ENCODE measurements at places on chromosomes 12 and 14.

- DNase-seq = no peak
These were observed 94.2 kb downstream of the EML1 start for GRCh38 chr14:99887407-99887806.

GRCh38 chr14:70753518-70753953, 55.8 kb downstream of the MAP3K9 start:
- no peak for DNase-seq

DNA sequence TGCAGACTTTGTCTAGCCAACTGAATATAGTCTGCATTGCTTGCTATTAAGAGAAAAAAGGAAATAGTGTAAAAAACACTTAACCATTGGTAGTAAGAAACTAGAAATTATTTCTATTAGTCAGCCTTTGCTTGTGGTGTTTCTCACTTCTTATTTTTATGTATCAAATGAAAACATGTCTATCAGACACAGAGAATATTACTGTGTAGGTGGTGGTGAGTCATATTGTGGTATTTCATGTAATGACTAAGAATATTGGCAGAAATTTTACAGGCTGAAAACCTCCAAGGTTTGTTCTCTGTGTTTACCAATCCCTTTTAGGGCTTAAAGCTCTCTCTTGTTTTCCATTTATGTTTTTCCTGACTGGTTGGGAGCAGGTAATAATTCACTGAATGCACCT, 87.2 kb downstream of the DAAM1 start:
- peak; percentile 95 for DNase-seq

DNA sequence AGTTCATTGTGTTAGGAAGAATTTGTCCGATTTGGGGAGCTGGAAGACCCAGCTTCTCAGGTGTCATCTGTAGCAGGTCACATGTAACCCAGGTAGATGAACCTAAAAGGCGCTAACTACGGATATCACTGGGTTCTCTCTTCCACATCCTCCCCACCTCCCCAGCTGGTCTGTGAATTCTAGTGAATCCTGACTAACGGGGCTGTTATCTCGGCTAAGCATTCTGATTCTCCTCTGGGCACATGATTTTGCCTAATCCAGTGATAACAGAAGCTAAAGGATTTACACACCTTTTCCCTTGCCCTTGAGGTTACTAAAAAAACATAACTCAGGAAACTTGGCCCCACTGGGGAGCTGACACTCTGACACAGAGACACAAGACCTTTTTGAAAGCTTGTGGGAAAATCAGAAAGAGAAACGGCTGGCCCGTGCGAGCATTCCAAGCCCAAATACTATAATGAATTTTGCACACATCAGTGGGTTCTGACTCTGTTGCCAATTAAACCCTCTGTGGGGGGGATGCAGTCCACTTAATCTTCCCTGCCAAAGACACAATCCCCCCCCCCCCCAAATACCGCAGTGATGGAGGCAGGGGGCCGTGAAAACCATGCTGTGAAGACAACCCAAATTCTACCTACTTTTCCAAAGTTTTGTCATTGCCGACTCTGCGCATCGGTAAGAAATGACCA, 81.0 kb upstream of the FZD10 start:
- no peak for DNase-seq

GRCh38 chr14:54047645-54048308, 91.2 kb upstream of the BMP4 start:
- DNase-seq = no peak

- no peak for DNase-seq
These were observed 310.0 kb upstream of the DCN start for GRCh38 chr12:91492648-91493047.

DNA sequence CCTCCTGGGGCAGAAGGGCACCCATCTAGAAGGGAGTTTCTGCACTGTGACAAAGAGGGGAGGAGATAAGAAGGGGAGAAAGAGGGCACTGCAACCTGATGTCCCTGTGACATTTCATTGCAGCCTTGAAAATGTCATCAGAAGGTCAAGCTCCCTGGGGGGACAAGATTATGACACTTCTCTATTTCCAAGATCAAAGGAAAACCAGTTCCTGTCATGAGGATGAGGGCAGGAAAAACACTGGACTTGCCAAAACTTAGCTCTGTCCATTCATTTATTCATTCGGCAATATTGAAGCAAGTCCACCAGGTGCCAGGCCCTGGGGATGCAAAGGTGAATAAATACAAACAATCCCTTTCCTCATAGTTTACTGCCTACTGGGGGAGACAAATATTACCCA, 138.4 kb upstream of the CDKN3 start:
- DNase-seq = no peak

DNA sequence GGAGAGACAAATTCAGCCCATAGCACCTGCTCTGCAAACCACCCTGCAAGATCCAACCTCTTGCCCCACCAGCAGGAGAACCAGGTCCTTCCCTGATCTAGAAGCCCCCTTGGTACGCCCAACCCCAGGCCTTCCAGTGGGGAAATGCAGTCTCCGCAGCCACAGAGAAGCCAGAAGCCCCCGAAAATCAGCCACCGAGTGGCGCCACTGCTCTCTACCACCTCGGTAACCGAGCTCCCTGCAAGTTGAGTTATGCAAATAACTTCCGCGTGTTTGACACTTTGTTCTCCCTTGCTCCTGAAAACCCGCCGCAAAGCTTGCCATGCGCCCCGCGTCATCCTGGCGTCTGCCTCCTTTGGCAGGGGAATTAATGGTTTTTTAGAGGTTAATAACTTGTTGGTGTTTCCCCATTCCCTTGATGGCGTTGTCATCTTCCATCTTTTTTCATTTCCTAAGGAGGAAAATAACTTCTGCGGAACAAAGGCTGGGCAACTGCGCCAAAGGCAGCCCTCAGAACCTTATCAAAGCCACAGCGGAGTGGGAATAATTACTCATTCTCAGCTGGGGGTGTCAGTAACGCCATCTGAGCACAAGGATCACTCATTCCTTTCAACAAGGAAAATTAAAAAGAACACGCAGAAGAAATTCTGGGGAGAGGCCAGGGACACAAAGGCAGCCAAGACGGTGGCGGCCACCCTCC, 60.4 kb downstream of the FZD10 start:
- DNase-seq = no peak

- DNase-seq = no peak
These were observed 74.2 kb upstream of the NCOR2 start for GRCh38 chr12:124641591-124641990.

- DNase-seq = no peak
These were observed 59.0 kb upstream of the CRY1 start for GRCh38 chr12:107152315-107152714.

GRCh38 chr12:50174971-50175715, 8.0 kb upstream of the CERS5 start:
- peak; percentile 90 for DNase-seq

DNA sequence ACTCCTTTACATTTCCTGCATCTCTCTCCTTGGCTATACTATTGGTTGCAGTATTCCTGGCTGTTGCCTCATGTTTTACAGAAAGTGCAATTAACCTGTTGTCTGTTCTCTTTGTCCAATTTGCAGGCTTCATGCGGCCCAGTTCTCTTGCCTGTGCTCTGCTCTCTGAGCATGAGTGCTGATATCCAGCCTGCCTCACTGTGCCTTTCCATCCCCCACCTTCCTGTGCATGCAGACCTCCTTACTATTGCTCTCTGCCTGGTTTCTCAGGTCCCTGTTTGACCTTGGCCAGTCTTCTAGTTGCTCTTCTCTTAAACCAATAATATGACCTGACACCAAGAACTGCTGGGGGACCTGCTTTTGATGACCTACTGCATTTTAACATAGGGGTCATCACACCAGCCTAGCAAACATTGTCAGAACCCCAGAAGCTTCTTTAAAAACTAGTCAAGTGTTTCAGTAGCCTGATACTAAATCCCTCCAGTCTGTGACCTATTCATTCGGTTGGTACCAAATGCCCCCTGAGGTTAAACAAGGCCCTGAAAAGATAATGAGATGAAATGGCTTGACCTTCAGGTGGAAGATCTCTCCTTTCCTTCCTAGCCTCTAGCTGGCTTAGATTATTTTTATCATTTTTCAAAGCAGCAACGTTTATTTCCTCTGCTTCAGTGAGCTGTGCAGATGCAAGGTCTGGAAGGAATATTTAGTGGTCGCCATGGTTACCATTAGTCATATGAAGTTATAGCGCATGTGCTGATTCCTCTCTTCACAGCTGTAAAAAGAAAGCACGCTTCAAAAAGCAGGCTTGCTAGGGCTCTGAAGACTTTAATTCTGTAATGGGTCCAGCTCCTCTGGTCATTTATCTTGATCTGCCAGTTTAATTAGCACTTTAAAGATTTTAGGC, 216.5 kb downstream of the PHLDA1 start:
- peak; percentile 80 for DNase-seq

DNA sequence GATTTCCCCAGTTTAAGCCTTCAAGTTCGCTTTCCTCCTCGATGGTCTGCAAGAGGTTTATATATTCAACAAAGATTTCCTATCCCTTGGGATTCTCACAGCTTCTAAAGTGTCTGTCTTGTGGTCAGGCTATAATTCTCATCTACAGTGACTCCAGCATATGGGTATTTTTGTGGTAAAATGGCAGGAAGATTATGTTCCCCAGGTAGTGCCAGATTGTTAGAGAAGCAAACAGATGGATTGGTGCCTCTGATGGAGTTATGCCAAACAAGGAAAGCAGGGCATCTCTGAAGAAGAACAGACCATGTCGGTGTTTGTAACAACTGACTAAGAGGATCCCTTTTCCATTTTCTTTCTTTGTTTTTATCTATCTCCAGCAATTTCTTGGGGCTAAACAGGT, 5.5 kb upstream of the CCDC175 start:
- no peak for DNase-seq

- no peak for DNase-seq
These were observed 105.2 kb upstream of the SYT1 start for GRCh38 chr12:78759367-78759766.

DNA sequence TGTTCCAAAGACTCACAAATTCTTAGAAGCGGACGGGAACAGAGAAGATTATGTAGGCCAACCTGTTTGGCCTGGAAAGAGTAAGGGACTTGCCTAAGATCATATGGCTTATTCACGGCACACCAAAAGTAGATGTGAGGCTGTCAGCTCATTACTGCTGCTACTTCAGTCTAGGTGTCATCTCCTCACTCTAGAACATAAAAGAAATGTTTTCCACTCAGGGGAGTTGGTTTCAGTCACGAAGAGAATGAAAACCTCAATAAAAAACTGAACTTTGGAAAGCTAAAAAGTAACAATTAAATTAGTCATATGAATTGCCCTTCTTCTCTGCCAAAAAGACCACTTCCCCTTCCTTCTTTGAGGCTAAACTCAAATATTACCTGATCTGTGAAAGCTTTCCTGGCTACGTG, 658 bp upstream of the CEP128 start:
- DNase-seq = peak; percentile 18

GRCh38 chr12:44531320-44531971, 344.7 kb downstream of the NELL2 start:
- DNase-seq = no peak

GRCh38 chr12:14540801-14541462, 26.8 kb downstream of the PLBD1 start:
- no peak for DNase-seq

- DNase-seq = no peak
These were observed 69.9 kb downstream of the PPM1H start for GRCh38 chr12:62865065-62865464.

GRCh38 chr14:50229681-50230080, 1.7 kb downstream of the SOS2 start:
- DNase-seq = no peak

DNA sequence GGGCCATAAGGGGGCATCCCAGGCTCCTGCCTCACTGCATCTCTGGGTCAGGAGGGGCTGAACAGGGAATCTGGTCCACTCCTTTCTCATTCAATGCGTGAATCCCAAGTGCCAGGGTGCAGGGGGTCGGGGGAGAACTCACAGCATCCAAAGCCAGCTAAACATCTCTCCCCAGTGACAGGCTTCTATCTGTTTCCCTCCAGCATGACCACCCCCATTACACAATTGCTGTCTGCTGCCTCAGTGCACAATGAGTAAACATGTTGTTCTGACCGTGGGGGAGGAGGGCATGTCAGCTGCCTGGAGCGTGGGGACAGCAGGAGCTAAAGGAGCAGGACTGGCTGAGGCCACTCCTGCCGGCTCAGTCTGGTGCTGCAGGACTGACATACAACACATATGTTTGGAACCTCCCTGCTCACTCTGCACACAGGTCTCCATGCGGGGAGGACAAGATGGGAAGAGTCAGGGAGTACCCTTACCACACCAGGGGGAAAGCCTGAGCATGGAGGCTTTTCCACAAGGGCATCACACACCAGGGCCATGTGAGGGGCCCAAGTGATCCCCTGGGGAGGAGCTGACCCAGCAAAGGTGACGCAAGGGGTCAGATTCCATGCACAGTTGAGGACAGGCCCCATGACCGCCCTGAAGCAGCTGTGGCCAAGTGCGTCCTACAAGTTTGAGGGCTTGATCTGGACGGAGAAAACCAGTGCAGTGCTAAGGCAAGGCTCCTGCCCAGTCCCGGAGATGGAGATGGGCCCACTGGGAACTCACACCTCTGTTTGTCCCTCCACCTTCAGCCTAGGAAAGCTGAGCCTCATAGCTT, 1.4 kb downstream of the TNS2 start:
- DNase-seq = peak; percentile 72

DNA sequence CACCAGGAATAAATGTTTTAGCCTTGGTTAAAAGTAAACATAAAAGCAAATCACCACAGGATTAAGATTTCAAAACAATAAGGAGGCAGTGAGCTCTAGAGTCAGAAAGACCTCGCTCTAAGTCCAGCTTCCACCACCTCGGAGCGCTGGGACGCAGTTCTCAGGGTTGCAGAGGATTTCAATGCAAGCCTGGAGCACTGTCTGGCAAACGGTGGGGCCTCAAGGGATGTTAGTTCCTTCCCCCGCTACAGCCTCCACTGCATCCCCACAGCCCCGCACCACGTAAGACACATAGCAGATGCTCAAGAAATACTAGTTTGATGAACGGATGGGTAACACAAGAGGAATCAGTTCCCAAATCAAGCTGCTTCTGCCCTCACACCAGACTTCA, 39.3 kb upstream of the TMCC3 start:
- DNase-seq = no peak

DNA sequence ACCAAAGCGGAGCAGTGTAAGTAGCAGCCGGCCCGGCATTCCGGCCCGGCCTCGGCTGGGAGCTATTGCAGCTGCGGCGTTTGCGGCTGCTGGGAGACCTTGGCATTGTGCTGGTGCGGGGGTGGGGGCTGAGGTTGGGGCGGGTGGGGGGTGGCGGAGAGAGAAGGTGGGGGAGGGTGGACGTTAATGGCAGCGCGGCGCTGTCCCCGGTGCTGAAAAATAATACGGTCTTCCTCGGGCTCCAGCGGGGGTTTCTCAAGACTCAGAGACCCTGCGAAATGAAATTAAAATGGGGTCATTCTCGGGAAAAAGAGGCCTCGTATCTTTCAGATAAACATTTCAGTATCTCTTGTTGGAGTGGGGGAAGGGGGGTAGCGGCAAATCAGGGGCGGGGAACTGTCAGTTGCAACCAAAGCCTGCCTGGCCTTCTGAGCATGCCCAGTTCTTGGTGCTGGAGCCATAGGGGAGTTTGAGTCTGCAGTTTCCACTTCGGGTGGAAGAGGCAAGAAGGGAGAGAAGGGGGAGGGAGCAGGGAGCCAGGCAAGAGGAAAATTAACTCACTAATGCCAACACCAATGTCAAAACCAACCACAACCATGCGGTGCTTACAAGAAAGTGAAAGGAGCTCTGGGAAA, 414 bp downstream of the UNC79 start:
- peak; percentile 62 for DNase-seq

Data from suppressor macrophage treated with lipopolysaccharide for 1 hour (primary cell).